Lower lobe of right lung (tissue), 2 donors: ENCODE measurements at places on chromosomes 5 and 9.

DNA sequence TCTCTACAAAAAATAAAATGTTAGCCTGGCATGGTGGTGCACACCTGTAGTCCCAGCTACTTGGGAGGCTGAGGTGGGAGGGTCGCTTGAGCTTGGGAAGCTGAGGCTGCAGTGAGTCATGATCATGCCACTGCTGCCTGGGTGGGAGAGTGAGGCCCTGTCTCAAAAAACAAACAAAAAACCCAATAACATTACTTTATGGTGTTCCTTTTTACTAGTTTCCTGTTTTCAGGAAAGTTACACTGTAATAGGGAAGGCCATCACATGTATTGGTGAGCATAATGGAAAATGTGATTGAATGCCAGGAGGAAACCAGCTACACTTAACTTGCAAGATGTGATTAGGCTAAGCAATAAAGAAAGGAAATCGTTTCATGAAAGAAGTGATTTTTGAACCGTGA is 42.7 kb downstream of the SV2C start:
- DNase-seq: no peak

DNA sequence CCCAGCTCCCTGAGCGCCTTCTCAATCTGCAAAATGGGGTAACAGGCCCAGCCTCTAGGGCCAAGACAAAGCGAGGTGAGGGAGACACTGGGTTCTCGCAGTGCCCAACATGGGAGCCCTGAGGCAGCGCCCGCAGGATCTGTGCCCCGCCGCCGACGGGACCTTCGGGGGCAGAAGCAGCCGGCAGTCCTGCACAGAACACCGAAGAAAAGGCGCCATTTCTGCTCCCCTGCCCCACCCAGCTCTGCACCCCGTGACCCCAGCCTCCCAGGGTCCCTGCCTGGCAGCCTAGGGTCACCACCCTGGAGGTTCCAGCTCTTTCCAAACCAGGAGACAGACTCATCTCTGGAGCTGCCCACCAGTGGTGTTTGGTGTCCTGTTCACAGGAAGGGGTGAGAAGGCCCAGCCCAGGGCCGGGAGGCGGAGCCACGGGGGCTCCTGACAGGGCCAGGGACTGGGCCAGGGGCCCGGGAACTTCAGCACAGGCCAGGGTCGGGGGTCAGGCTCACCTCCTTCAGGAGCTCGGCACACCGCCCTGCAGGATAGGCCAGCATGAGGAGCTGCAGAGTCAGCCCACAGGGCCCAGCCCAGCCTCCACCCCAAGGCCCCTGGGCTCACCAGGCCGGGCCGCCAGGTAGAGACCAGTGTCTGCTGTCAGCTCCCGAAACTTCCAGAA is 3.3 kb downstream of the LCN8 start:
- no peak for DNase-seq

GRCh38 chr9:108088916-108089315 is 599.3 kb upstream of the KLF4 start:
- no peak for DNase-seq

DNA sequence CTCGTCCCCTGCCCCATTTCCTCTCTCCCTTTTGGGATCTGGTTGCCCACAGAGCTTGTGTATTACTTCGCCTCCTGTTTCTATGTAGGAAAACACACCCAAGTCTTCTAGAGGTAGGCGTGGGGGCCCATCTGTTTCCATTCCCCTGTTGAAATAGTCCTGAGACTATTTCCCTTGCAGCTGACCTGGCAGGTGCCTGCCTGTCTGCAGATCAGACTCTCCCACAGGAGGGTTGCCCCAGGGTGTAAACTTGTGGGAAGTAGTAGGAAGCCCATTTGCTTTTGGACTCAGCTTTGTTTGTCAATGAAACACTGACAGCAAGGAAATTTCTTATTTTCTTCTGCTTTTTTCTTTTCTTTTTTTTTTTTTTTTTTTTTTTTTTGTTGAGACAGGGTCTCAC is 16.3 kb upstream of the GARNL3 start:
- DNase-seq: no peak
